Right atrium auricular region (tissue), 2 donors: ENCODE measurements at places on chromosomes 4 and X. TPM values are rescaled to one million over a fixed set of nuclear protein-coding genes. Genes with fewer than 3 reads are reported as not detected.
A peak's percentile ranks its signal among the peaks of the same experiment; 100 is the strongest.

DNA sequence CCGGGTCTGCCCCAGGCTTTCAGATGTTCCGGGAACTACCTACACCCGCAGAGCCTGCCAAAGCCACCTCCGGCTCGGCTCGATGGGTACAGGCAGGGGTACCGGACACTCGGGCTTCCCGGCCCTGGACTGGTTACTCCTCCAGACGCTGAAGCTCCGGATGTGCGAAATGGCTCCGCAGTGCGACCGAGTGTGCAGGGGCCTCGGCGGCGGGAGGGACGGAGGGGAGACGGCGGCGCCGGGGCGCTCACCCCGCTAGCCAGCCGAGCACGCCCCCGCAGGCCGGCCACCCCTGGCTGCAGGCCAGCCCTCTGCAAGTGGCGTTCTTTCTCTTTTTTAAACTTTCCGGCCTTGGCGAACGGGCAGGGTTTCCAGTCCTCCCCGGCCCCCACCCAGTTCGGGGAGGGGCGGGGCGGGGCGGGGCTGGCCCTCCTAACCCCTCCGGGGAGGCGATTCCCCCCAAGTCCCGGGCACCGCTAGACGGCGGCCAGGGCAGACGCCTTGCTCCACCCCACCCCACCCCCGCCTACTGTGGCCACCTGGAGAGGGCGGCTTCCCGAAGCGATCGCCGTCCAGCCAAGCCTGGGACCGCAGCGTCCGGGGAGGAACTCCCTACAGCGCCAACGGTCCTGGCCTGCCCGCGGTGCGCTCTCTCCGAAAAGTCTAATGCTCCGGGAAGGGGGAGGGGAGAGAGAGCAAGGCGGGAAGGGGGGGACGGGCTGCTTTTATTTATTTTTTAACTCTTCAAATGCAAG lies 7.5 kb downstream of the BCOR start:
- DNase-seq, result no peak
- H3K4me3 ChIP-seq, result peak overlapping the region; percentile 35
- H3K27me3 ChIP-seq, result no peaks in the 10 kb centered on the region
- no peaks in the 10 kb centered on the region for H3K36me3 ChIP-seq

DDIT4L gene
- 2.0 TPM for total RNA-seq

DNA sequence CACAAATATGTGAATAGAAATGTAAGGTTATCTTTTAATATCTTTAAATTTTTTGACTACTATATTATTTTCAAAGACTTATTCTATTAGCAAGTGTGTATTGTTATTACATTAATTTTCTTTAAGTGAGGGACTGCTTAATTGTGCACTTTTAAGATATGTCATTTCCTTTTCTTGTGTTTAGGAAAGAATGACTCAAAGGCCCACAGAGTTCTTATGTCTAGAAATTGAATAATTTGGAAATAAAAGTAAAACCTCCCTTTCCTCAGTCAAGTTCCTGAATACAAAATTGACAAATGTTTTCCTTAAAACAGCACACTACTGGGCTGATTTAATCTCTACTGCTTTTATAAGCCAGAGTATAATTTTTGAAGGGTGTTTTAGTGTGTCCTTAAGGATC lies 169.7 kb downstream of the TMEM47 start:
- no peaks in the 10 kb centered on the region for H3K27me3 ChIP-seq
- H3K4me1 ChIP-seq, result no peaks in the 10 kb centered on the region
- H3K4me3 ChIP-seq, result no peak overlapping the region
- no peak overlapping the region for H3K27ac ChIP-seq

ADAD1 gene
- total RNA-seq, result not detected

DNA sequence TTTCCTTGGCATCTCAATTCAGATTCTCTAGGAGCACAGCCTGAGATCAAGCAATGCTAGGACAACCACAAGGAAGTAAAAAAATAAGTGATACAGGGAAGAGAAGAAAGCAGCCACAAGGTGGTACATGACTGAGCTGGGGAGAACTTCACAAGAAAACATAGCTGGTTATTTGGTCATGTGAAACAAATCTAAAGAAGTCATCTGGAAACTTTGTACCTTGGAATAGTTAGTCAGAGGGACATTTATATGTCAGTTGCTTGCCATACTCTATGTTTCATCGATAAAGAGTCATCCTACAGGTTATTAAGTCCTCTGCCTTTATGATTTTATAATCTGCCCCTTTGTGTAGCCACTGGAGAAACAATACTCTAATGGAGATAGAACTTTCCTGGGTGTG lies 575.1 kb downstream of the IL15 start:
- no peaks in the 10 kb centered on the region for H3K4me1 ChIP-seq
- no peak overlapping the region for H3K4me3 ChIP-seq
- no peaks in the 10 kb centered on the region for H3K27me3 ChIP-seq
- DNase-seq, result no peak

DNA sequence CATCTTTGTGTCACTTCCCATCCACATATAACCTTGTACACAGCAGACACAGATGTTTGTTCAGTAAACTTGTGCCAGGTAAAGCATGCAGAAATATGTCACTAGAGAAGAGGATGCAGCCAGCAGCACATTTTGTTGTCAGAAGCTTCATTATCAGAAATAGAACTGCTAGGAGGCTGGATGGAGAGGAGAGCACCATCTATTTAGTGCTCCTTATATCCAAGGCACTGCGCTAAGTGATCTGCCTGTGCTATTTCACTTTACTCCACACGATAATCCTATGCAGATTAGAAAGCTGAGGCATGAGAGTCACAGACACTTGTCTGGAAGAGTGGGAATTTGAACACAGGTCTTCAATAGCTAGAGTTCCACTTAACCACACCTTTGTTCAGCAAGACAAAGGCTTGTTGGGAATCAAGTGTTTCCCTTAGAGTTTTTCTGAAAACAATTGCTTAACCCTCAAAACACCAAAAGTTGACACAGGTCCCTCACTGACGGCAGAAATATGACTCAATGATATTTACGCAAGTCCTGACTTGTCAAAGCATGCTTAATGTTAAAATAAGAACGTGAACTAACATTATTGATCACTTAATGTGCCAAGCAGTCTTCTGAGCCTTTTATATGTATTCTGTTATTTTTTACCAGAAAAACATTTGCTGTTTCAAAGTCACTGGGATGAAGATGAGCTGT lies 1.2 kb upstream of the QDPR start:
- DNase-seq, result no peak
- no peaks in the 10 kb centered on the region for H3K27me3 ChIP-seq
- peaks cover 2% of the 10 kb centered on the region for H3K36me3 ChIP-seq
- H3K4me3 ChIP-seq, result no peak overlapping the region
- no peak overlapping the region for H3K27ac ChIP-seq

CNGA2 gene
- not detected for total RNA-seq

- no peak overlapping the region for H3K4me3 ChIP-seq
- no peaks in the 10 kb centered on the region for H3K4me1 ChIP-seq
- no peaks in the 10 kb centered on the region for H3K36me3 ChIP-seq
- no peaks in the 10 kb centered on the region for H3K27me3 ChIP-seq
Measured at GRCh38 chr4:75179510-75179909, 246.6 kb downstream of the PARM1 start.

- no peak for DNase-seq
- H3K27ac ChIP-seq, result no peak overlapping the region
- H3K36me3 ChIP-seq, result no peaks in the 10 kb centered on the region
- no peaks in the 10 kb centered on the region for H3K4me1 ChIP-seq
Measured at GRCh38 chrX:4935846-4936245, 1222.4 kb upstream of the PRKX start.

- no peaks in the 10 kb centered on the region for H3K27me3 ChIP-seq
- H3K4me3 ChIP-seq, result no peak overlapping the region
- DNase-seq, result no peak
Measured at GRCh38 chr4:35252866-35253265, 991.4 kb downstream of the ARAP2 start.
